Thymus (tissue), 14 donors: ENCODE measurements at places on chromosomes 2 and 18. TPM values are rescaled to one million over a fixed set of nuclear protein-coding genes. Genes with fewer than 3 reads are reported as not detected.

GRCh38 chr2:101199251-101199791 lies 48.1 kb upstream of the TBC1D8 start:
- no peak for DNase-seq
- no peaks in the 10 kb centered on the region for H3K4me1 ChIP-seq
- H3K36me3 ChIP-seq: no peaks in the 10 kb centered on the region
- H3K4me3 ChIP-seq: no peak overlapping the region

- no peak overlapping the region for H3K27ac ChIP-seq
- no peaks in the 10 kb centered on the region for H3K4me1 ChIP-seq
- no peaks in the 10 kb centered on the region for H3K27me3 ChIP-seq
- H3K36me3 ChIP-seq: no peaks in the 10 kb centered on the region
- no peak for DNase-seq
- no peak overlapping the region for H3K4me3 ChIP-seq
Observed at GRCh38 chr2:157190151-157190550, 67.4 kb upstream of the GALNT5 start.

GRCh38 chr2:173555833-173556232 lies 201.2 kb downstream of the CDCA7 start:
- DNase-seq: no peak
- H3K27me3 ChIP-seq: no peaks in the 10 kb centered on the region
- no peak overlapping the region for H3K27ac ChIP-seq

- H3K27me3 ChIP-seq: no peaks in the 10 kb centered on the region
- H3K27ac ChIP-seq: no peak overlapping the region
- H3K4me1 ChIP-seq: no peaks in the 10 kb centered on the region
- no peak for DNase-seq
- H3K36me3 ChIP-seq: no peaks in the 10 kb centered on the region
Observed at GRCh38 chr2:193695367-193695766, 1500.6 kb upstream of the TMEFF2 start.

DNA sequence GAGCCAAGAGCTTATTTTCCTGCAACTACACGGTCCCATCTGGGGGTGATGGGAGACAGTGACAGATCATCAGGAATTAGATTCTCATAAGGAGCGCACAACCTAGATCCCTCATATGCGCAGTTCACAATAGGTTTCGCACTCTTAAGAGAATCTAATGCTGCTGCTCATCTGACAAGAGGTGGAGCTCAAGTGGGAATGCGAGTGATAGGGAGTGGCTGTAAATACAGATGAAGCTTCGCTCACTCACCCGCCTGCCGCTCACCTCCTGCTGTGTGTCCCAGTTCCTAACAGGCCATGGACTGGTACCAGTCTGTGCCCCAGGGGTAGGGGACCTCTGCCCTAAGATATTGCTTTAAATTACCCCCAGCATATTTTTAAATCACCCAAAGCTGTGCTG lies 10.8 kb downstream of the LRRFIP1 start:
- no peaks in the 10 kb centered on the region for H3K27me3 ChIP-seq
- no peaks in the 10 kb centered on the region for H3K4me1 ChIP-seq
- H3K4me3 ChIP-seq: no peak overlapping the region
- no peak overlapping the region for H3K27ac ChIP-seq
- DNase-seq: no peak
- H3K36me3 ChIP-seq: no peaks in the 10 kb centered on the region

DNA sequence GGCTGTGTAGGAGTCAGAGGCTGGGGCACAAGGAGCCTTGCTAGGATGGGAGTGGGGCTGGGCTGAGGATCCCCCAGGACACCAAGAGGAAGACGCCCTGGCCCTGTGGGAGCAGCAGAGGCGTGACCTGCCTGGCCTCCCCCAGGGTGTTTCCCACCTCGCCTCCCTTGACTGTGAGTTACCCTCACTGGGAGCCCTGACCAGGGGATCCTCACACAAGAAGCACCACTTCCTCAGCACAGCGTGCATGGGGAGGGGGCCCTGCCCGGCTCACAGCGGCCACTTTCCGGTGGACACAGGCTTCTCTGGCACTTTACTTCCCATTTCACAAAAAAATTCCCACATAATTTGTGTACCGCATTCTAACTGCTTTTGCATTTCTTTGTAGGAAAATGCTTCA lies 187.7 kb downstream of the EIPR1 start:
- no peaks in the 10 kb centered on the region for H3K4me1 ChIP-seq
- no peaks in the 10 kb centered on the region for H3K27me3 ChIP-seq
- H3K36me3 ChIP-seq: peaks cover 40% of the 10 kb centered on the region
- no peak overlapping the region for H3K27ac ChIP-seq
- no peak overlapping the region for H3K4me3 ChIP-seq

DNA sequence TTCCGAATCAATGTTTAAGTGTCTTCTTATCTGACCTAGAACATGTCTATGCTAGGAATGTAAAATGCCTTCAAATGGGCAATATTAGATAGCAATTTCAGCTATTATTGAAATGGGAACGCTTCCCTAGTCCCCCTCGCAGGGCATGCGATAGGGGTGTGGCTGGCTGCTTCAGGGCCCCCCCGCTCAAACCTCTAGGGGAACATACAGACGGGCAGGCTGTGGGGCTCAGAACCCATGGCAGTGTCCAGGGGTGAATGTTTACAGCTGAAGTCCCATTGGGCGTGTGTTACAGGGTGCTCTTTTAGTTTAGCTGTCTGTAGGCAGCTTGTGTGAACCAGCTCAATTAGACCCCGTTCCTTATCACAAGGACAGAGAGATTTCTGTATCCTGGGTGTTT lies 315.9 kb downstream of the DSEL start:
- H3K36me3 ChIP-seq: no peaks in the 10 kb centered on the region
- H3K4me1 ChIP-seq: no peaks in the 10 kb centered on the region
- no peak overlapping the region for H3K4me3 ChIP-seq
- no peak overlapping the region for H3K27ac ChIP-seq

DNA sequence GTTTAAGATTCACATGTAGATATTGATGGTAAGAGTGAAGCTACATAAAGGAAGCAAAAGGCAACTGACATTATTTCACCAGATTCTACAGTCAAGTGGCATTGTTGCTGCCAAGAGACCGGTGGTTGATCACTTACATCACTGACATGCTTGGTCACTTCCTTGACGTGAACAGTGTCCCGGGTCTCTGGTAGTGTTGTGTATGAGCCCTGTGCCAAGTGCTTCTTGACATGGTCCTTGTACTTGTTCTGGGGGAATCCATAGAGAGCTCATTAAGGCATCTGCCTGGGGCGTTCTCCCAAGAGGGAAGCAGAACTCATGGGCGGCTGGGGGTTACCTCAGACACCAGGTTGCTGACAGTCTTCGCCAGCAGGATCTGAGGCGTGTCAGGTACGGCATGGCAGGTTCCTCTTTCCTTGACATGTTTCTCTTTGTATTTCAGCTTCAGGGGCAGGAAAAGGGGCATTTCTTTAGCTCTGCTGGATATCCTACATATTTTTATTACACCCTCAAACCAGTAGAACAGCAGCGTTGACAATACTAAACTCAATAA lies 116.2 kb downstream of the RIF1 start:
- DNase-seq: no peak
- no peaks in the 10 kb centered on the region for H3K4me1 ChIP-seq
- H3K36me3 ChIP-seq: no peaks in the 10 kb centered on the region

DNA sequence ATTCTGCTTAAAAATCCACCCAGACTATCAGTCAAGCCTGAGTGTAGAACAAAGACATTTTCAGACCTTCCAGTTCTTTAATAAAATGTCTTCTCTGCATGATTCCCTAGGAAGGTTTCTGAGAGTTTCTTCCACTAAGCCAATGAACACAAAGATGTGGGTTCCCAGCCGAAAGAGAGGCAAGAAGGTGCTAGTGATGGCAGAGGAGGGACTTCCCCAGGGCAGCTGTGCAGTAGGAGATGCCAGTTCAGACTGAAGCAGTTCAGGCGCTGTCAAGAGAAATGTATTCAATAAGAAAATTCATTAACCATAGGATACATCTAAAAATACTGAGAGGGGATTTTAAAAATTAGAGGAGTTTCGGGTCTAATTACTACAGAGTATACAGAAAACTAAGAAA lies 83.3 kb downstream of the RND3 start:
- no peak overlapping the region for H3K4me3 ChIP-seq
- no peaks in the 10 kb centered on the region for H3K4me1 ChIP-seq
- no peaks in the 10 kb centered on the region for H3K27me3 ChIP-seq
- H3K36me3 ChIP-seq: no peaks in the 10 kb centered on the region

GRCh38 chr2:98568161-98568956 lies 40.0 kb downstream of the COA5 start:
- H3K4me1 ChIP-seq: peaks cover 30% of the 10 kb centered on the region
- H3K27ac ChIP-seq: no peak overlapping the region
- no peak for DNase-seq
- no peaks in the 10 kb centered on the region for H3K27me3 ChIP-seq
- peaks cover 87% of the 10 kb centered on the region for H3K36me3 ChIP-seq

DNA sequence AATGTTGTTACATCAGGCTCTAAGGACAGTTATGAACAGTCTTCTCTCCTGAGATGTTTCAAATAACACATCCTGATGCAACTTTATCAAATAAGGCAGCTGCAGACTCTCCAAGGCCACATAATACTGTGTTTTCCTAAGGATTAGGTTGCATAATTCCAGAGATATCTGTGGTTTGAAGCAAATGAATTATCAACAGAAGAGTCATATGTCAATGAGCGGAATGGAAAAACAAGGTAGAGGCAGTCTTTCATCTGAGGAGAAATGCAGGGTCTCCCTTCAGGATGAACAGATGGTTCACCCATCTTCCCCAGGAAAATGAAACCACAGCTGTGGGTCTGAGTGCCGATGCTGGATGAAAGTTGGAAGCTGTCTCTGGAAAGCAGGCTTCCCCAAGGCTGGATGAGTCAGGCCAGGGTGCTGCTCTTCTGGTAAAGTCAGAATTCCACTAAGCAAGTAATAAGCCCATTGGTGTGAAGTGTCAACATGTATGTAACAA lies 22.2 kb downstream of the LYG1 start:
- H3K4me1 ChIP-seq: no peaks in the 10 kb centered on the region
- no peak overlapping the region for H3K27ac ChIP-seq
- H3K4me3 ChIP-seq: no peak overlapping the region

- H3K4me1 ChIP-seq: peaks cover 12% of the 10 kb centered on the region
- no peaks in the 10 kb centered on the region for H3K36me3 ChIP-seq
- no peak overlapping the region for H3K4me3 ChIP-seq
- peak; percentile 43 for DNase-seq
Observed at GRCh38 chr2:203484266-203485112, 50.6 kb downstream of the RAPH1 start.

DNA sequence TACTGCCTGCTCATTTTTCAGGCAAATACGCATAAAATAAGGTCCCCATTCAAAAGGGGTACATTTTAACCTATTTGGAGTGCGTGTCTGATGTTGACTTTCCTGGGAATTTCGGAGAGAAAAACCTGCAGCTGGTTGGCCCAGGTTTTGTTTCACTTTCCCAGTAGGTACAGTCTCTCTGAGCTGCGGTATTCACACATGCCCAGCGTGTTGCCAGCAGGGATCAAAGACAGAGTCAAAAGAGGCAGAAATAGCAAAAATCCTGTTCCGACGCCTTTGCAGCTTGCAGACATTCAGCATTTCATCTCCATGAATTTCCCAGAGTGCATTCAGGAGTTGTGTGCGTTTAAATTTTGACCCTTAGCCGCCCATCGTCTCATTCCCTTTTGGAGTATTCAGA lies 855.4 kb upstream of the CELF4 start:
- H3K4me3 ChIP-seq: no peak overlapping the region
- H3K27me3 ChIP-seq: no peaks in the 10 kb centered on the region
- DNase-seq: no peak
- no peaks in the 10 kb centered on the region for H3K36me3 ChIP-seq

DNA sequence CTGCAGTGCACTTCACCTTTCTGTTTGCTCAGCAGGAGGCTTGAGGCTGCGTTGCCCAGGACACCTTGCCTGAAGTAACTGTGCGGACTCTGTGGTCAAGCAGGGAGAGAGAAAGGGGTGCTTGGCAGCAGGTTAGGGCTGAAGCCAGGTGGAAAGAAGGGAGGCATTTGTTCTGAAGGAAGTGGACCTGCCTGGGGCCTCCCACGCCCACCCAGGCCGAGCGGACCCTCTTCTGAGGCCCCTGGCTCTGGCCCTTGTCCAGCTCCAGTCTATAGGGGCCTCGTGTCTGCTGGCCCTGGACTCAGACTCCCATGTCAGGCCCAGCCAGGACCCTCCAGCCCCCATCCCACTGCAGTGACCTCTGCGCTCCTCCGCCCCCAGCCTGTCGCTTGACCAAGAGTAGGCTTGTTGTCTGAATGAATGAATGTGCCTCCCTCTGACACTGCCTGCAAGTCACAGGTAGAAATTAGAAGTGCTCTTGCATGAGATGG lies 2.5 kb downstream of the SNED1 start:
- DNase-seq: no peak
- H3K4me1 ChIP-seq: peaks cover 8% of the 10 kb centered on the region
- no peak overlapping the region for H3K27ac ChIP-seq
- H3K4me3 ChIP-seq: no peak overlapping the region

DYSF gene
- total RNA-seq: 9.2 TPM

PPIG gene
- total RNA-seq: 55.4 TPM

TRIM43 gene
- 0.66 TPM for total RNA-seq
